ENCODE measurements at places on chromosomes 5 and 9.

- no peak for DNase-seq
These were observed 837.0 kb downstream of the DNAH5 start for GRCh38 chr5:13107537-13107936.

DNA sequence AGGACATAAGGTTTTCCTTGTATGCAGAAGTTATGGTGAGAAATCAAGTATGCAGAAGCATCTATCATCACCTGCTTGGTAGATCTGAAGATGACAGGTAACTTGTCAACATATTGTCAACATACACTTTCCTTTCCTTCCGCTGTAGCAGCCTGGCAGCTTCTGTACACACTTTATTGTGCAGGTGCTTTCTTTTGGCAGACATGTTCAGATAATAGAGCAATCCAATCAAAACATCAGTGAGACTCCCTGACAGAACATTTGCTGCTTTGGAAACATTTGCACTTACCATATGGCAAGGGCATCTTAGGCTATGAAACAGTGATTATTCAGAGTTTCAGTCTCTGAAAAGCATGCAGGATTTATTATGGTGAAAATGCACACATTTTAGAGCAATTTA, 161.1 kb upstream of the CDH12 start:
- no peak for DNase-seq

- no peak for DNase-seq
These were observed 30.2 kb upstream of the WWC1 start for GRCh38 chr5:168261227-168261571.

DNA sequence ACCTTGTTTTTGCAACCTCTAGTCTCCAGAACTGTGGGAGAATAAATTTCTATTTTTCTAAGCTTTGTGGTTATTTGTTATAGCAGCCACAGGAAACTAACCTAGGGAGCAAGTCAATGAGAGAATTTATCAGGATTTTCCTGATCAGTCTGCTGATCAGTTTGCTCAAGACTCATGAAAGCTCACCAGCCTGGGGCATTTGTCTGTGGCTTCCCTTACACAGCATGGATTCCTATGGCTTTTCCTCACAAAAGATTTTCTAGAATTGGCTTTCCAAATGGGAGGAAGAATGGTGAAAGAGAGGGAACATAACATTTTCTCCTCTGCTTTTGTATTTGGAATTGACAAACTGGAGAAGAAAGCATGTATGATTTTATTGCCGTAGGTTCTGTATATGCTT, 20.2 kb downstream of the ARRDC3 start:
- DNase-seq = peak; percentile 81

DNA sequence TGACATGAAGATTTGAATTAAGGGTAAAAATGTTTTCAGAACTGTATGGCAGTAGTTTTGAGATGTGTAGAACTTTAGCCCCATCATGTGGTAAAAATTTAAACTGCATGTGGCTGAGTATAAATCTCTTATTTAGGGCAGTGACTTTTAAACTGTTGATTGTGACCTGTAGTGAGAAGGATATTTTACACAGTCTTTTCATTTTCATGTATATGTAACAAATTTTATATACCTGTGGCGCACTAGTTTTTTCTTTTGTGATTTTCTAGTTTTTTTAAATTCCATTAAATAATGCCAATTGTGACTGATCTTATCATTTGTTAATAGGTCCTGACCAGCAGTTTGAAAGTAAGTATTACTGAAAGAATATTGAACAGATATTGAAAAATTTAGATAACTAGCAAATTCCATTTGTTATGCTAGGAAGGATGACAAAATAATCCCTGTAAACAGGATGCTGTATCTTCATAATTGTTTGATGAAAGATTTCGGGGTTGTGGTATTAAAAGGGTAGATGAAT, 47.2 kb downstream of the GPBP1 start:
- peak; percentile 56 for DNase-seq

DNA sequence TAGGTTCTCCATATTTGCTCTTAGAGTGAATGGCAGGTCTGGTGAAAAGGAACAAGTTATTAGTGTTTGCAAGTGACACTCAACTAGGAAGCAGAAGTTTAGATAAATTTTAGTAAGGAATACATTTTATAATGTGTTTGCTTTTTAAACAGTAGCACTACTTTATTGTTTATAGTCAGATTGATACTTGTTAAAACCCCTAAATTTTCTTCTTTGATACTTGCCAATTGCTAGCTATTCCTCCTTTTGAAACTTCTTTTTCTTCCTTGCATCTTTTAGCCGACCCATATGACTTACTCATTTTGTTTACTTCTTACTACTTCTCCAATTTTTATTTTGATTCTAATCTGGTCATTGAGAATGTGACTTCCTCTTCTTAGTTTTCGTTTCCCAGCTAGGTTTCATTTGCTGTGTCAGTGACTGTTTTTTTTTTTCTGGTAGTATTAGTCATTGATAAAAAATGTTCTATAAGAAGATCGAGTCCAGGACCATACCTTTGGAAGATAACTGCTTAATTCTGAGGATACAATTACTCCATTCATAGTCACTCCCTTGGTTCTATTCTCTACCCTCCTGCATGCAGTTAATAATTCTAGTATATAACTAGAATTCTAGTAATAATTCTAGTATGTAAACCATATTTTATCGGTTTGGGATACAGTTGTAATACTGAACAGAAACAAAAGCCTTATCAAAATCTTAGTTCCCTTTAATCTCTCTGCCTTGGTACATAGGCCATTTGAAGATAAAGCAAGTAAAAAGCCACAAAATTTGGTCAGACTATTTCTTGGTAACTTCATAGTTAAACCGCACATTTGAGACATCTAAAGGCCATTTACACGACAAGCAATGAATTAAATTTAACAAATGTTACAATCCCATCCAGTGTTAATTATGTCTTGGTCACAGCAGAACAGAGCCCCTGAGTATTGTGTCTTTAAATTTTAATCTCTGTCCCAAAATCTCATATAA, 2.8 kb upstream of the RICTOR start:
- DNase-seq = no peak

GRCh38 chr5:148408092-148408491, 24.3 kb downstream of the FBXO38 start:
- no peak for DNase-seq

- DNase-seq = no peak
These were observed 564.0 kb upstream of the RGMB start for GRCh38 chr5:98209418-98209817.

DNA sequence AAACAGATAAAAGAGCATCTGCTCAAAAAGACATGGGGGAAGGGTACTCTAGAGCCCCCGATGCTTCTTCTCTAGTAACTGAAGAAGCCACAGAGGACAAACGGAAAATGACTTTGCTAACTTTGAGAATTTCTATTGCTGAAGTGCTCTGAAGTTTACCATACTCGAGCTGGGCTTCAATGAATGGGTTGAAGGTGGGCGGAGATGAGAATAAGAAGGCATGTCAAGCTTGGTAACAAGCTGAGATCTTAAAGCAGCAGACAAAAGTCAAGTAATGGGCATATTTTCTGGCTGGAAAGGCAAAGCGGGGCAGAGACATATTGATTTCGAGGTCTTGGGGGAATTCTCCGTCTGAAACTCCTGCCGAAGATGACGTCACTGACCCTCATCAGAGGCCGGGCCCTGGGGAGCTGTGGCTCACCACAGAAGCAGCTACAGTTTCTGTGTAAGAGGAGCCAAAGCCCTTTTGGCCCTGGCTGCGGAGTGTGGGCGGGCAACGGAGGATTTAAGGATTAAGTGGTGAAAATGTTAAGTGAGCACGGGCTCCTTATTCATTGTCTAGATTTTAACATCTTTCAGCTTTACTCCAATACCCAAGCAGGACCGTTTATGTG, 115.8 kb upstream of the SLIT3 start:
- no peak for DNase-seq

GRCh38 chr9:69046723-69047122, 11.2 kb downstream of the FXN start:
- DNase-seq = no peak

GRCh38 chr5:175853573-175854230, 17.7 kb upstream of the CPLX2 start:
- no peak for DNase-seq

GRCh38 chr5:175680463-175680862, 22.6 kb downstream of the HRH2 start:
- DNase-seq = no peak

DNA sequence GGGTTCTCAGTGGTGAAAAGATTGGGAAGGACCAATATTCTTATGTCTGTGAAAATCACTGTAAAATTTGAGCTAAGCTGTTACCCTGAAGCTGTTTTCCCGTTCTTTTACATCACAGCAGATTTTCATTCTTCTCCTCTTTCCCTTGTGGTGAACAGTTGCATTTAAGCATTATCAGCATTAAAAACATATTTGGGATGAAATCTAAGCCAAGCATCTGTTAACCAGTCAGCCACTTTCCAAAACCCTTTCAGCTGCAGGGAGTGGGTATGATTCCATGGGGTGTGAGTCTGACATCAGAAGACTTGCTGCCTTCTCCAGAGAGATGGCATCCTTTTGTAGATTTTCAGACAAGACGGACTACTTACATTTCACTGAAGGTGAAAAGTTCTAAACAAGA, 97.2 kb downstream of the TRIO start:
- DNase-seq = peak; percentile 18

GRCh38 chr5:80249901-80250300, 5.9 kb downstream of the SERINC5 start:
- no peak for DNase-seq

DNA sequence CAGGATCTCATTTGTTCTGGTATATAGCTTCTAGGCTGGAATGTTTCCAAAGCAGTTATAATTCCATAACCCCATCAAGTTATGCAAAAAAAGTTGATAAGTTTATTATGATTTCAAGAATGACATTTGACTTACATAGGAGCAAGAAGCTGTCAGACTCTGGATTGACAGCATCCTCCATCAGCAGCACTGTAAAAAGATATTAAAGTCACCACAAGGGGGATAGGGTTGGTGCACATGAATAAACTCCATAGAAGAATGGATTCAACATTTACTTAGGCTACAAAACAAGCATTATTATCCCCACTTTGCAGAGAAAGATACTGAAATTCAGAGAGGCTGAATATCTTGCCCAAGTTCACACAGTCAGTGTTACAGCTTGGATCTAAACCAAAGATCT, 208.9 kb upstream of the SLC30A5 start:
- DNase-seq = no peak

- no peak for DNase-seq
These were observed 70.5 kb downstream of the JAKMIP2 start for GRCh38 chr5:147712019-147712418.

DNA sequence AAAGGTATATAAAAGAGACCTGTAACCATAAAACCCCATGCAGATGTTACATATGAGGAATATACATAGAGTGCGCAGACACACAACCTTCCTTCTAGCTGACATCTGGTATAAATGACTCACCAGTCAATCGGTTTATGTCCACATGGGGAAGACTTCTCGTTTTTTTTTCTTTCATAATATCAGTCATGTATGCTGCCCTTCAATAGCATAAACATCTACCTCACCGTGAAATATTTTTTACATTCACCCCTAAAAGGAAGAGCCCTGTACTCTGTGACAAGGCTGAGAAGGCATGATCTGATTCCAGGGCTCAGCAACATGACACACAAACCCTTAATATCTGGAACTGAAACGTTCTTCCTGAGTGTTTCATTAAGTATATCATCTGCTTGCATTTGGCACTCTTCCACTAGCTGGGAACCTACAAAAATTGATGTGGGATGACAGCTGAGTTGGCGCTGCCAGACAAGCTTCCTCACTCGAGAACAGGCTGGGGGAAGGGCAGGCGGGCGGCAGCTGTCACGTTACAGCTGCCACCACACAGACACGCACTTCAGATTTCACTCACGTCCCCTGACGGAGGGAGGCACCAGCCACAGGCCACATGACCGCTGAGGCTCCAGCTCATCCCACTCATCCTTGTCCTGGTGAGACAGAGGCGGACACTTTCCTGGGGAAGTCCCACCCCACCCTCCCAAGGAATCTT, 74.2 kb downstream of the SHB start:
- DNase-seq = peak; percentile 61

DNA sequence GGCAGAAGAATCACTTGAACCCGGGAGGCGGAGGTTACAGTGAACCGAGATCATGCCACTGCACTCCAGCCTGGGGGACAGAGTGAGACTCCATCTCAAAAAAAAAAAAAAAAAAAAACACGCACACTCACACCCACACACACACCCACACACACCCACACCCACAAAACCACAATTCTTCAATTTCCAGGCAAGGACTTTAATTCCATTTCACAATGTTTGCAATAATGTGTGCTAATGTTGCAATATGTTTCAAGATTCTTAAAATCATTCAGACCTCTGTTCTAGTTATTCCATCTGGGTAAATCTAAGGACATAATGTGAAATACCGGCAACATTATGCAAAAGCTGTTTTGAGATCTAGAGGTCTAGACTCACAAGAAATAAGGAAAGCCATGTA, 28.3 kb downstream of the CCDC69 start:
- DNase-seq = no peak

DNA sequence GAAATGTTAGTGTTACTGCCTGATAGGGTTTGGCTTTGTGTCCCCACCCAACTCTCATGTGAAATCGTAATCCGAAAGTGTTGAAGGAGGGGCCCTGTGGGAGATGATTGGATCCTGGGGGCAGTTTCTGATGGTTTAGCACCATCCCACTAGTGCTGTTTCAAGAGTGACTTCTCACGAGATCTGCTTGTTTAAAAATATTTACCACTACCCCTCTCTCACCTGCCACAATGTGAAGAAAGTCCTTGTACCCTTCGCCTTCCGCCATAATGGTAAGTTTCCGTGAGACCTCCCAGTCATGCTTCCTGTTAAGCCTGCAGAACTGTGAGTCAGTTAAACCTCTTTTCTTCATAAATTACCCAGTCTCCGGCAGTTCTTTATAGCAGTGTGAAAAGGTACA, 2.6 kb upstream of the RFX3 start:
- DNase-seq = no peak

DNA sequence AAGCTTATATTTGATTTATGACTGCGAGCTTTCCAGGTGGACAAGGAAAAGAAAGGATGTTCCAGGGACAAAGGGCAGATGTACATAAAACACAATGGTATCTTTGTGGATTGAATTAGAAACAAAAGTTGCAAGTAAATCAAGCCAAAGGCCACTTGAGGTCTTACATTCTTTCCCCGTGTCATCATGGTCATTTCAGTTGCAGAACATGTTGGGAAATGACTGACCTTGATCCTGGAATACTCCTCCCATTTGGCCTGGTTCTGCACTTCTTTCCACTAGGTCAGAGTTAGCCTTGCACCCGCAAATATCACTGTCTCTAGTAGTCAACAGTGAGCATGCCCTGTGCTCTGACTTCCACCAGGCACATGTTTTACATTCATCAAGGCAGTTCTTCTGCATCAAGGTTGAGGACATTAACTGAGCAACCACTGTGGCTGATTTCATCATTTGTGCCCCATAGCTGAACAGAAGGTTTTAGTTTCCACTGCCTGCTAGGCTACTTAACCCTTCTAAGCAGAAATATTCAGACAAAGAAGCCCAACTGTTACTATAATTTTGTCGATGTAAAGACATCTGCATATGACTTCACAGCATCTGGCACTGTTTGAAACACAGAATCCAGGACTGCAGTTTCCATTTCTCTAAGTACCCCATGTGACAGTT, 1161.7 kb upstream of the DMAC1 start:
- DNase-seq = no peak

- DNase-seq = no peak
These were observed 5.7 kb downstream of the LHX2 start for GRCh38 chr9:124017051-124017928.
